ENCODE measurements at places on chromosomes 16 and 17.

- DNase-seq, result peak; percentile 78
Measured at GRCh38 chr17:1553354-1554266, 9.0 kb downstream of the PITPNA start.

- peak; percentile 67 for DNase-seq
Measured at GRCh38 chr17:42720996-42721583, 23.8 kb downstream of the EZH1 start.

GRCh38 chr17:20073055-20073979, 64.2 kb downstream of the SPECC1 start:
- DNase-seq, result peak; percentile 65

DNA sequence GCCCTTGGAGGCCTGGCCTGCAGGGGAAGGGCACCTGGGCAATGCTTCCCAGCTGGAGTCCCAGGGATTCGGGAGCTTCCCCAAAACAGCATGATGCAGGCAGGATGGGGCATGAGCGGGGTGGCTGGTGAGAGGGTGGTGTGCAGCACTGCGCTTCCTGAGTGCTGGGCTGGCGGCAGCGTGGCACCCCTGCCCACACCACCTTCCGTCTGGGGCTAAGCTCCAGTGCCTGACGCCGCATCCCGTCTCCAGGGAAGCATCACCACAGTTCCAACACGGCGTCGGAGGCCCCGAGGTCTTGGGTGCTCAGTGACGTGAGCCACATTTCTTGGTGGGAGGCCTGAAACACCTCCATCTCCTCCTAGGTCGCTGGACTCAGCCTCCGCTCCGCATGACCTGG, 13.8 kb upstream of the MTSS2 start:
- no peak for DNase-seq

- peak; percentile 22 for DNase-seq
Measured at GRCh38 chr17:10270258-10270657, 71.9 kb upstream of the GAS7 start.

GRCh38 chr17:37284191-37284590, 91.6 kb upstream of the C17orf78 start:
- no peak for DNase-seq

DNA sequence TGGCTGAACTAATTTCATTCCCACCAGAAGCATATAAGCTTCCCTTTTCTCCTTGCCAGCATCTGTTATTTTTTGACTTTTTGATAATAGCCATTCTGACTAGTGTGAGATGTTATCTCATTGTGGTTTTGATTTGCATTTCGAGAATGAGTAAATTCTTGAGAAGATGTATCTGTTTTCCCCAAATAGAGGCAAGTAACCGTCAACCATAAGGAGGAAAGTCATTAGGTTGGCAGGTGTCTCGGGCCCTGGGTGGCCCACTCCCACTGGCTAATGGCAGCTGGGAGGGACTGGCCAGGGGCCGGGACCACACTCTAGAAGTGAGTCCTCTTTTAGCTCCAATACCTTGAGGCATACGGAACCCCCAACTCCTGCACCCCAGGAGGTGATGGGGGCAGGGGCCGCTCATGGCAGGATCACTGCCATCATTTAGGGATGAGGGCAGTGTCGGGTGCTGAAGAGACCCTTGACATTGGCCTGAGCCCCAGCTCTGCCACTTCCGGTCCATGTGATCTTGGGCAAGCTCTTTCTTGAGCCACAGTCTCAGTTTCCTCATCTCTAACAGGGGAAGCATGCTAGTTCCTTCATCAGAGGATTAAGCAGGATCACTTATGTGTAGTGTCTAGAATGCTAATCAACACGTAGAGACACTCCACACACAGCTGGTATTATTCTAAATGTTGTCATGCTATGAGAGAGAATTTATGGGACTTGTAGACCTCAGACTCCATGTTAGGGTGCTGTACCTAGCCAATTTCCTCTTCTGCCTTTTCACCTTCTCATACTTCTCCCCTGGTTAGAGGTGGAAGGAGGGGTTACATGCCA, 44.3 kb downstream of the RGS9 start:
- DNase-seq, result peak; percentile 31

GRCh38 chr16:53809088-53809932, 105.4 kb downstream of the FTO start:
- DNase-seq, result peak; percentile 94

DNA sequence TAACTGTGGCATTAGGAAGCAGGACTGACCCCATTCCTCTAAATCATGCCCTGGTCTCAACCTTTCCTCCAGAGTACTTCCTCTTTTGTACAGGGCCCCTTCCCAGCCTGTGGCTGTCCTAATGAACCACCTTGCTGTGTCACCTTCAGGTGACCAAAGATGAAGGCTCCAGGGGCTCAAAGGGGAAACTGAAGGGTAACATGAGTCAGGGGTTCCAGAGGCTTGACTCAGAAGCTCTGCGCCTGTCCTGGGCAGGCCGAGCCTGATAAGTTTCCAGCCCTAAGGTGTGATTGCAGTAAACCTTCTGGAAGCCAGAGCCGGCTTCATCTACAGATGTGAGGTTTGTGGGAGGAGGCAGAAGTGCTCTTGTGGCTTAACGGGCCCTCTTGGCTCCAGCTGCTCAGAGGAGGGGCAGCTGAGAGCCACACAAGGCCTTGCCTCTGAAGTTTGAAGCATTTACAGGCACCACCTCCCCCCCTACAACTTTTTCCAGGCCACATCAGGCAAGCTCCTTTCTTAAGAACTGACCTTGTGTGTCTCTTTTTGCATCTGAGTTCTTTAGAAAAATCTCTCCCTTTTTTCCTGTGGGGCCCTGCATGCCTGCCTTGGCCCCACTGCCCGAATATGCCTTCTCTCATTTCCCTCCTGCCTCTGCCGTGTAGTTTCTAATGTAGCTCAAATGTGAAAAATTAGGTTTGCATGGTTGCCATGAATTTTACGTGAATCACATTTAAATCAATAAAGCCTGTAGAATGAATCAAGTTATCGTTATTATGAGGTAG, 149.9 kb downstream of the CLEC16A start:
- DNase-seq, result peak; percentile 80

- DNase-seq, result no peak
Measured at GRCh38 chr16:86697715-86698114, 119.4 kb downstream of the FOXL1 start.

DNA sequence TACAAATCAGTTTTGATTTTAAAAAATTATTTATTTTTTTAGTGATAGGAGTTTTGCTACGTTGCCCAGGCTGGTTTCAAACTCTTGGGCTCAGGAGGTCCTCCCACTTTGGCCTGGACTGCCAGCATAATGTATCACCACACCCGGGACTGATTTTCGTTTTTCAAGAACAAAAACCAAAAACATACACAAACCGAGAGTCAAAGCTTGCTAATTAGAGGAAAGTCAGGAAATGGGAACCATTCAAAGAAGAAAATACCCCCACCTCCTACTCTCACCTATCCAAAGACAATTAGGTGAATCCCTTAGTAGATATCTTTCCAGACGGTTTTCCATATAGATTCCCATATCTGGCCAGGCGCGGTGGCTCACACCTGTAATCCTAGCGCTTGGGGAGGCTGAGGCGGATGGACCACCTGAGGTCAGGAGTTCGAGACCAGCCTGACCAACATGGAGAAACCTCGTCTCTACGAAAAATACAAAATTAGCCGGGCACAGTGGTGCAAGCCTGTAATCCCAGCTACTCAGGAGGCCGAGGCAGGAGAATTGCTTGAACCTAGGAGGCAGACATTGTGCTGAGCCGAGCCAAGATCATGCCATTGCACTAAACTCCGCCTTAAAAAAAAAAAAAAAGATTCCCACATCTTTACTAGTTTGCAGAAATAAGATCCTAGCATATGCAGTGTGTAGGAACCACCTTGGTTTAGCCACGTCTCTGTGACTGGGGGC, 883 bp upstream of the SPN start:
- DNase-seq, result no peak

DNA sequence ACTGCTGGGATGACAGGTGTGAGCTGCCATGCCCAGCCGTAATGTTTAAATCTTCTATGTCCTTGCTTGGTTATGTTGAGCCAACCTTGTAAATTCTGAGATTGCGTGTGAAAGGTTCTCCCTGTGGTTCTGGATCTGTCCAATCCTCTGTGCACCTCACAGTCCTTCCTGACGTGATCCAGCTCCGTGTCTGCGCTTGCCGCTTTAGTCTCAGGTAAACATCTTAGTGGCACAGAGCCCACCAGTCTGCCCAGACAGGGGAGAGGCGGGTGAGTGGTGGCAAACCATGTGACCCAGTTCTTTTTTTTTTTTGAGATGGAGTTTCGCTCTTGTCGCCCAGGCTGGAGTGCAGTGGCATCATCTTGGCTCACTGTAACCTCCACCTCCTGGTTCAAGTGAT, 13.9 kb downstream of the SLC25A10 start:
- DNase-seq, result no peak

GRCh38 chr16:48503779-48504178, 106.2 kb downstream of the N4BP1 start:
- no peak for DNase-seq

DNA sequence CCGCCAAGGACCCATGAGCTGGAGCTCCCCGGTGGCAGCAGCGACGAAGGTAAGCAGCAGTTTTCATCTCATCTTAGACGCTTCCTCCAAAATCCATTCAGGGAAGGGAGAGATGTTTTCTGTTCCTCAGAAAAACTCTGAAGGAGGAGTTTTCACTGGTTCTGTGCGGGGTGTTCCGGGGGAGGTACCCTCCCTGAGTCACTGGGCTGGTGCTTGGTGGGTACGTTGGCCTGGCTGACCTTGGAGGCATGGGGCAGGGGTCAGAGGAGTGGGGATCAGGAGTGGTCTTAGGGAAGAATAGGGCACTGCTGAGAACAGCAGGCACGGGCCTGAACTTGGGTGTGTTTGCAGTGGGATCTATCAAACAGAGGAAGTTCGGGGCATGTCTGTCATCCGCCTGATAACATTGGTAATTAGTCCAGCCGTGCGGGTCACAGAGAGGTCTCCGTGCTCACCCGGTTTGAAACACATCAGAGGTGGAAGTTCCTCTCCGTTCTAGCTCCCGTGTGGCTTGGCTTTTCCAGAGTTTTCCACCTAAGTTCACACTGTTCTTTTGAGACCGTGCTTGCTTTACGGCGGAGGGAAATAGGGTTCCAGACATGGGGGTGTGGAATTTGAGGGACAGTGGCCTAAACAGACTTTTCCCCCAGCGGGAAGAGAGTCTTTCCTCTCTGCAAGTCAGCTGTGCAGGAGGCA, 59.6 kb upstream of the CIBAR2 start:
- DNase-seq, result peak; percentile 41

GRCh38 chr17:81406117-81406953, 11.1 kb downstream of the BAHCC1 start:
- DNase-seq, result no peak
